ENCODE measurements at places on chromosomes 7 and 10. TPM values are rescaled to one million over a fixed set of nuclear protein-coding genes. Genes with fewer than 3 reads are reported as not detected.

DNA sequence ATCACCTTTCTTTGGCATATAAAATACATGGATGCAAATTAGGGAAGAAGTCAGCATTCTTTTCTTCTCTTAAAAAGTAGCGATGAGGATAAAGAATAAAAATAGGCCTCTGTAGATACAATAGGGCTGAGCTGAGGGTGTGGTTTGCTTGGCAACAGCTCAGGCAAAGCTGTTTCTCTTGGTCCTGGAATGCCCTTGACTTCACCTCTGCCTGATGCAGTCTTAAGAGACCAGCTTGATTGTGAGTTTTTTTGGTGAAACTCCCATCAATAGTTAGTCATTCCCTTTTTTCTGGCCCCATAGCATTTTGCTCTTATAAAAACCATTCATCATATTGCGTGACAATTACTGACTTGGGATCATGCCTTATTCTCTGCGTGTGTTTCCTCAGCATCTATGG, 42.1 kb upstream of the MKLN1 start:
- no peak overlapping the region for H3K4me3 ChIP-seq
- no peaks in the 10 kb centered on the region for H3K27me3 ChIP-seq
- no peak for DNase-seq
- H3K4me1 ChIP-seq = peaks cover 29% of the 10 kb centered on the region
- no peaks in the 10 kb centered on the region for H3K36me3 ChIP-seq
- H3K27ac ChIP-seq = peak overlapping the region; percentile 87

The CYP17A1 gene
- 43.2 TPM for total RNA-seq

The STOX1 gene
- 2.5 TPM for total RNA-seq

DNA sequence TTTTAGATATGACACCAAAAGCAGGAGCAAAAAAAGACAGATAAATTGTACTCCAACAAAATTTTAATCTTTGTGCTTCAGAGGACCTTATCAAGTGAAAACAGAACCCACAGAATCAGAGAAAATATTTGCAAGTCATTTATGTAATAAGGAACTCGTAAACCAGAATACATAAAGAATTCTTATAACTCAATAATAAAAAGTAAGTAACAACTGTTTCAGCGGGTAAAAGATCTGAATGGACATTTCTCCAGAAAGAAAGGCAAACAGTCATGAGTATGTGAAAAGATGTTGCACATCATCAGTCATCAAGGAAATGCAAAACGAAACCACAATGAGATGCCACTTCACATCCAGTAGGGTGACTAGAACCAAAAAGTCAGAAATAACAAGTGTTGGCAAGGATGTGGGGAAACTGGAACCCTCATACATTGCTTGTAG, 167.7 kb upstream of the KCTD7 start:
- no peak for DNase-seq
- H3K27me3 ChIP-seq = no peaks in the 10 kb centered on the region
- no peaks in the 10 kb centered on the region for H3K4me1 ChIP-seq
- H3K4me3 ChIP-seq = no peak overlapping the region
- H3K36me3 ChIP-seq = no peaks in the 10 kb centered on the region

DNA sequence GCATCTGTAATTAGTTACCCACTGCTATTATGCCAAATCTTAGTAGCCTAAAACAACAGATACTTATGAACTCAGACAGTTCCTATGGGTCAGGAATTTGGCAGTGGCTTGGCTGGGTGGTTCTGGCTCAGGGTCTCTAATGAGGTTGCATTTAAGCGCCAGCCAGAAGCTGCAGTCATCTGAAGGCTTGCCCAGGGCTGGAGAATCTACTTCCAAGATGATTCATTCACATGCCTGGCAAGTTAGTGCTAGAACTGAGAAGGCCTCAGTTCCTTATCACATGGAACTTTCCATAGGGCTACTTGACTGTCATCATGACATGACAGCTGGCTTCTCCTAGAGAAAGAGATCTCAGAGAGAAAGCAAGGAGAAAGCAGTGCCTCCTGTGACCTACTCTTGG, 121.3 kb downstream of the AVL9 start:
- no peak overlapping the region for H3K4me3 ChIP-seq
- H3K27me3 ChIP-seq = no peaks in the 10 kb centered on the region
- H3K4me1 ChIP-seq = peaks cover 11% of the 10 kb centered on the region
- H3K27ac ChIP-seq = no peak overlapping the region
- no peaks in the 10 kb centered on the region for H3K36me3 ChIP-seq
- DNase-seq = no peak
